Activated CD4-positive, alpha-beta T cell treated with anti-CD3 and anti-CD28 coated beads, Interleukin-2, amount 50 U/mL, for 16 hours (primary cell): ENCODE measurements at places on chromosomes 6 and 20.

DNA sequence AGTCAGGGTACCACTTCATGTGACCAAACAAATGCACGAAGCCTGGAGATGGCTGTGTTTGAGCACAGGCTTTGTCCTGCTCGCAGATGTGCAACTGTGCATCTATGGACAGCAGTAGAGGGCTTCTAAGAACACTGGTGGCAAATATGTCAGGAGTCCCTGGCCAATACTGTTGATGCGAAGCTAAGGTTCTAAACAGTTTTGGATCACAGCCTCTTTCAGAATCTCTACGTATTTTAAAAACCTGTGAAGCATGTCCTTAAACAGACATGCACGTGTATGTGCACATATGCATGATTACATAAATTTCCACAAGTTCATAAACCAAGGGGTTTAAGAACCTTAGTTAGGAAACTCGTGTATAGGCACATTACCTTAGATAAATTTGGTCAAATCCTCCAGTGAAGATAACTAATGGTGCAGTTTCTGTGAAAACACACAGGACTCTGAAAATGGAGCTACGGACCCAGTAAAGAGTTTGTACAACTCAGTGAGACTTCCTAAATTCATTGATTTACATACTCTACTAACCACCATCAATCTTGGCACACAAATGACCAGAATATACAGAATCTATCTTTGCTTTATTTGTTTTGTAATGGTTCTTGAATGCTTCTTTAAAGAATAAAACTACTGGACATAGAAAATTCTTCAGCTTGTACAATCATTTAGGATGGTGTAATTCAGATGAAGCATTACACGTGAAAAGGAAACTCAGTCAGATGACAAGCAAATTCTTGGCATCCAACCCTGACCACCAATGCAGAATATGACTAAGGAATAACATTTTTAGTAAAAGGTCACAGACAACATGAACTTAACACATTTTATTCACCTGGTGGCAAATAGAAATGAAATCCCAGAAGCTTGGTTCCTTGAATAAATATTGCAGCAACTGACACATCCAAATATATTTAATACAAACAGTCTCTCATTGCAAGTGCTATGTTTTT, 27.4 kb downstream of the KCNQ5 start:
- DNase-seq, result peak; percentile 75

GRCh38 chr6:20455251-20455940, 53.7 kb downstream of the E2F3 start:
- no peak for DNase-seq

- DNase-seq, result no peak
These were observed 97.0 kb downstream of the TRERF1 start for GRCh38 chr6:42354702-42355101.

DNA sequence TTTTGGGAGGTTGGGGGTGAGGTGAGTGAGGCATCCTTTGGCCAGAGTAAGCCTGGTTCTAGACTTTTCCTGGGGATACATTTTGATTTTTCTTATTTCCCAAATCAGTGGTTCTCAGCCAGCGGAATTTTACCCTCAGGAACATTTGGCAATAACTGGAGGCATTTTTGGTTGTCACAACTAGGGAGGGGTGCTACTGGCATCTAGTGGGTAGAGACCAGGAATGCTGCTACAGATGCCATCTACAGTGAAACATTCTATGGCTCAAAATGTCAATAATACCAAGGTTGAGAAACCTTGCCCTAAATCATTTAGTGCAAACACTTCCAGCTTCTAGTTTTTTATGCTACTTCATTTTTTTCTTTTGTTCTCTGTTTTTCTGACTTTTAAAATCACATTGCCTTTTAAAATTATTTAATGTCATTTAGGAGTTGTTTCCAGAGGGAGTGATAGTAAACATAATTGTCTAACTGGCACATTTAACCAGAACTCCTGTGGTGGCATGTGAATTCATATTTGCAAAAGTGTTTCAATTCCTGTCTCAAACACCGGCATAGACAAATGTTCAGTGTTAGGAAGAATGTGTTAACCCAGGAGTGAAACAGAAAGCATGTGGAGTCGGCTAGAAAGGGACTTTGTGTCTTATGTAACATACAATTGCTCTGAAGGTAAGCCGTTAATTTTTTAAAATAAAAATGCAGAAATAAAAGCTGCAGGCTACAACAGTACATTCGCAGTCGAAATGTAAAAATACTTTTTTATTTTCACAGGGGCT, 59.0 kb downstream of the QRSL1 start:
- no peak for DNase-seq

DNA sequence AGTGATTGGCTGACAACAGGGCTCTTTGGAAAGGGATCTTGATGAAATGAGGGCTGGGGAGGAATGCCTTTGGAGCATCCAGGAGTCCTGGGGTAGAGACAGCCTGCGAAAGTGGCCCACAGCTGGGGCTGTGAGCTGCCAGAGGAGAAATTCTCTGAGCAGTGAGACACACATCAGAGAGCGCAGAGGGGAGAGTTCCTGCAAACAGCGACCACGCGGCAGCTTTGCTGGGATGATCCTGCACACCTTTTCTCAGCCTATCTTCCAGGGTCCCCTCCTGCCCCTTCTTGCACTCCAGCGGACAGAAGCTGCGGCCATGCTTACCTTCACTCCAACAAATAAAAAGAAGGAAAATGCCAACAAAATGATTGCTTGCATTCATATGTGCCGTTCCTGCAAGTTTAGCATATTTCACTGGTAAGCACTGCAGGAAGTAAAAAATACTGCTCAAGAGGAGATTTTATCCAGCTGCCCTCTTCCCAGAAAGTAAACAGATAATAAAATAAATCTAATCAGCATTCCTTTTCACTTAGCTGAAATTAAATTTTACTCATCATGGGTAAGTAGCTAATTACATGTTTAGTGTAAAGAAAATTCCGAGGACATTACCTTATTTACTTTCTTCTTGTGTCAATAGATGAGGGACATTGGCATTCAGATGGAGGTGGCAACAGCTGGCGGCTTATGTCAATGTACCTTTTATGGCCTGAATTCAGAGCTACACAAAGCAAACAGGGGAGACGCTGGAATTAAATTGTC, 339.9 kb upstream of the ARID1B start:
- no peak for DNase-seq

- no peak for DNase-seq
These were observed 16.7 kb upstream of the RAMACL start for GRCh38 chr6:166603043-166603690.

GRCh38 chr20:6501061-6501460, 266.4 kb upstream of the BMP2 start:
- no peak for DNase-seq

DNA sequence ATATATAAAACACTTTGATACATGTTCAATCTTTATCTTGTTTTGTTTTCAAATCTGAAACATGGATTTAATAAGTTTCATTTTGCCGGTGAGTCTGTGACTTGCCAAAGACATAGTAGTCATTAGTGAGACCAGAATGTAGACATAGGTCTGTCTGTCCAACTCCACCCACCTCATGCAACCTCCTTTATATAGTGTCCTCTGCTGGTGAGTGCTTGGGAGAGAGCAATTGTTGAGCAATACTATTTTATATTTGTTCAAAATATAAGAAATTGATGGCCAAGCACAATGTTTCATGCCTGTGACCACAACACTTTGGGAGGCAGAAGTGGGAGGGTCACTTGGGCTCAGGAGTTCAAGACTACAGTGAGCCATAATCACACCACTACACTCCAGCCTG, 10.8 kb upstream of the LY86 start:
- no peak for DNase-seq
